Adipose tissue (tissue), 3 donors: ENCODE measurements at places on chromosomes 13 and 19. TPM values are rescaled to one million over a fixed set of nuclear protein-coding genes. Genes with fewer than 3 reads are reported as not detected.

ZNF486 gene
- polyA plus RNA-seq: 2.9 TPM

NLRP12 gene
- polyA plus RNA-seq: 1.1 TPM

ZNF709 gene
- 0.49 TPM for polyA plus RNA-seq

ZNF723 gene
- not detected for polyA plus RNA-seq

FBXO27 gene
- 3.1 TPM for polyA plus RNA-seq

ZNF284 gene
- 0.16 TPM for polyA plus RNA-seq
